CD4-positive, alpha-beta memory T cell (primary cell): ENCODE measurements at places on chromosomes 11 and 22. TPM values are rescaled to one million over a fixed set of nuclear protein-coding genes. Genes with fewer than 3 reads are reported as not detected.

- no peak overlapping the region for H3K27ac ChIP-seq
- H3K27me3 ChIP-seq, result no peaks in the 10 kb centered on the region
- DNase-seq, result no peak
Observed at GRCh38 chr22:33575771-33576170, 344.5 kb downstream of the LARGE1 start.

DNA sequence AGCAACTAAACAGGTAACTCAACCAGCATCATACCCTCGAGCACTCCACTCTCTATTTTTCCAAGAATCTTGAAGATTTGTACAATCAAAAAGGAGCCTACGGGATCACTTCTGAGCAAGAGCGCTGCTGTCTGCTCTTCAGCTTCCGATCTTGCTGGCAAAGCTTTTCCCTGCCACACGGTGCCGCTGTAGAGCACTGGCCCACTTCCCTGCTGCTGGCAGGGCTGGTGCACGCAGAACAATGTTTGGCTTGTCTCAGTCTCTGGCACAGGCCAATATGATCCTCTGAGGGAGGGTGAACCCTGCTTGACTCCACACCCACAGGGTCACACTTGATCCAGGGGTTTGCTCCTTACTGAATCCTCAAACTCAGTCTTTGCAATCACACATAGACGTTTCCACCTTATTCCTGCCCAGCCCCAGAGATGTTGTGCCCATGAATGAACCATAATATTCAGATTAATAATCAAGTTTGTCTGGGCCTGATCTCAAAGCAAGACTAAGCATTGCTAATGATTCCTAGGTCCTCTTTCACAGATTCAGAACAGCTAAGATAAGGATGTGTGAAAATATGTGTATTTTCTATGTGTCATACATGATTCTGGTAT lies 536.6 kb downstream of the SOX6 start:
- no peak overlapping the region for H3K4me3 ChIP-seq
- H3K36me3 ChIP-seq, result no peaks in the 10 kb centered on the region
- H3K4me1 ChIP-seq, result no peaks in the 10 kb centered on the region
- H3K27ac ChIP-seq, result no peak overlapping the region

GRCh38 chr11:34948696-34949095 lies 32.3 kb downstream of the PDHX start:
- no peak overlapping the region for H3K4me3 ChIP-seq
- no peaks in the 10 kb centered on the region for H3K4me1 ChIP-seq
- H3K36me3 ChIP-seq, result peaks cover 3% of the 10 kb centered on the region
- no peak overlapping the region for H3K27ac ChIP-seq

GRCh38 chr11:98895936-98896335 lies 124.8 kb upstream of the CNTN5 start:
- no peaks in the 10 kb centered on the region for H3K27me3 ChIP-seq
- no peaks in the 10 kb centered on the region for H3K4me1 ChIP-seq
- no peaks in the 10 kb centered on the region for H3K36me3 ChIP-seq
- no peak for DNase-seq
- H3K4me3 ChIP-seq, result no peak overlapping the region
- H3K27ac ChIP-seq, result no peak overlapping the region

GRCh38 chr11:133549826-133550225 lies 17.5 kb upstream of the OPCML start:
- H3K4me3 ChIP-seq, result no peak overlapping the region
- H3K36me3 ChIP-seq, result no peaks in the 10 kb centered on the region
- no peaks in the 10 kb centered on the region for H3K4me1 ChIP-seq
- H3K27me3 ChIP-seq, result no peaks in the 10 kb centered on the region
- no peak overlapping the region for H3K27ac ChIP-seq

GRCh38 chr11:120108154-120108784 lies 29.6 kb downstream of the TRIM29 start:
- no peak overlapping the region for H3K4me3 ChIP-seq
- peak; percentile 36 for DNase-seq
- no peaks in the 10 kb centered on the region for H3K36me3 ChIP-seq

DNA sequence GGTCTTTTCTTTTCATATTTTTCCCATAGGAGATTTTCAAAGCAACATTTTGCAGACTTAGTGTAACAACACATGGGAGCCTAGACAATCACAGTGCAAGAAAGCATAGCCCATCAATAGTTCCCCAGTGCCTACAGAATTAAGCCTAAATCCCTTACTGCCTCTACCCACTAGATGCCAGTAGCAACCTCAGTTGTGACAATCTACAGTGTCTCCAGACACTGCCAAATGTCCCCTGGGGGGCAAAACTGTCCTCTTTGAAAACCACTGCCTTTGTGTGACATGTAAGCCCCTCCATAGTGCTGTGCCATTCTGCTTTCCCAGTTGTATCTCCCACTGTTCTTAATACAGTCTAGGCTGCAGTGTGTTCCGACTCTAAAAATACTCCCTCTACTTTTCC lies 1329.0 kb downstream of the LRRC4C start:
- no peaks in the 10 kb centered on the region for H3K4me1 ChIP-seq
- no peak for DNase-seq
- H3K36me3 ChIP-seq, result no peaks in the 10 kb centered on the region
- no peak overlapping the region for H3K27ac ChIP-seq
- H3K4me3 ChIP-seq, result no peak overlapping the region

DNA sequence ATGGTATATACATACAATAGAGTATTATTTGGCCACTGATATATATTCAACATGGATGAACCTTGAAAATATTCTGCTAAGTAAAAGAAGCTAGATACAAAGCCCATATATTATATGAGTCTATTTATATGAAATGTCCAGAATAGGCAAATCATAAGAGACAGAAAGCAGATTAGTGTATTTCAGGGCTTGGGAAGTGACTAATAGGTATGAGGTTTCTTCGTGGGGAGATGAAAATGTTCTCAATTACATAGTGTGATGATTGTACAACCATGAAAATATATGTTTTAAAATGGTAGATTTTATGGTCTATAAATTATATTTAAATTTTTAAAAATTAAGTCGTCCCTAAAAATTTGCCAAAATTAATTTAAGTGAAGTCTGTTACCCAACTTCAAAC lies 92.2 kb downstream of the STK33 start:
- H3K27ac ChIP-seq, result no peak overlapping the region
- no peak for DNase-seq
- no peaks in the 10 kb centered on the region for H3K36me3 ChIP-seq
- no peak overlapping the region for H3K4me3 ChIP-seq
- H3K27me3 ChIP-seq, result no peaks in the 10 kb centered on the region

- H3K27me3 ChIP-seq, result no peaks in the 10 kb centered on the region
- H3K4me1 ChIP-seq, result peaks cover 7% of the 10 kb centered on the region
- no peak overlapping the region for H3K27ac ChIP-seq
- H3K36me3 ChIP-seq, result no peaks in the 10 kb centered on the region
Observed at GRCh38 chr11:118845369-118845768, 38.3 kb upstream of the CXCR5 start.

DNA sequence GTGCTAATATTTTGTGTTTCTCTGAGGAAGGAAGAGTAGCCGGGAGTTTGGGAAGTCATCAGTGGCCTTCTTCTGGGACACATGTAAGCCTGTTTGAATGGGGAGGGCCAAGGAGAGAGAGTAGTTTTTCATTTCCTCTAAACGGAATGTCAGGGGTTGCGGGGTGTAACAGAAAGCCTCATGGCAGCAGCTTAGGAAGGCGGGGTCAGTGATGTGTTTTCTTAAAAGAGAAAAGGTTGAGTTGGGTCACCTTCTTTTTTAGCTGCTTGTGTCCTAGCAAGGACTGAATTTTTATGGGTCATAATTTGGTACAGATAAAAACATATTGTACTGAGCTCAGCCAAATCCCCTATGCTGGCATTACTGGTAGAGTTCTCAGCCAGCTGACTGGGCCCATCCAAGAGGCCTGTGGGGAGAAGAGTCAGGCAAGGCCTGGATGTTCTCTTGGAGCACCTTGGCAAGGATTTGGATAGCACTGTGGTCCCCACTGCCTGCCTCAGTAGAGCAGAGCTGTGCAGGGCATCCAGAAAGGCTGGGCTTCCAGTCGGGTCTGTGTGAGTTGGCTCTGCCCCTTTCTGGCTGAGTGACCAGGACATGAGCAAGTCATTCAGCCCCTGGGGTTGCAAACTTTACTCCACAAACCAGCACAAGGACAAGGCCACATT lies 29.4 kb upstream of the NAV2 start:
- H3K4me3 ChIP-seq, result no peak overlapping the region
- no peaks in the 10 kb centered on the region for H3K27me3 ChIP-seq
- H3K4me1 ChIP-seq, result no peaks in the 10 kb centered on the region
- H3K27ac ChIP-seq, result no peak overlapping the region

DNA sequence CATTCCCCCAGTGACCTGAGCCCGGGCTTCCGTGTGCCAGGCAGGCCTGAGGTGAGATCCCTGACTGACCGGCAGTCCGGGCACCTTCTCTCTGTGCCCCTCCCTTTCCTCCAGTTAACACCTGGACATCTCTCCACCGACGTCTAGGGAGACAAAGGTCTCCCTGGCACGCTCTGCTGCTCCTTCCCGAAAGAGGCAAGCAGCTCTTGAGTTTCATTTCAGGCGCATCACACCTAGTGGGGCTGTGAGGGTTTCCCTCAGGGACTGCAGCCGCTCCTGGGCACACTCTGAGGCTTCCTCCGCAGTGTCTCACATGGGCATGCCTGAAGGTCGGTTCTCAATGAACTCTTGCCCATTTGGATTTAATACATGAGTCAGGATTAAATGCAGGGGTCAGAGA lies 322.7 kb downstream of the CTTN start:
- no peak overlapping the region for H3K27ac ChIP-seq
- no peak overlapping the region for H3K4me3 ChIP-seq
- no peaks in the 10 kb centered on the region for H3K36me3 ChIP-seq
- H3K4me1 ChIP-seq, result no peaks in the 10 kb centered on the region

DNA sequence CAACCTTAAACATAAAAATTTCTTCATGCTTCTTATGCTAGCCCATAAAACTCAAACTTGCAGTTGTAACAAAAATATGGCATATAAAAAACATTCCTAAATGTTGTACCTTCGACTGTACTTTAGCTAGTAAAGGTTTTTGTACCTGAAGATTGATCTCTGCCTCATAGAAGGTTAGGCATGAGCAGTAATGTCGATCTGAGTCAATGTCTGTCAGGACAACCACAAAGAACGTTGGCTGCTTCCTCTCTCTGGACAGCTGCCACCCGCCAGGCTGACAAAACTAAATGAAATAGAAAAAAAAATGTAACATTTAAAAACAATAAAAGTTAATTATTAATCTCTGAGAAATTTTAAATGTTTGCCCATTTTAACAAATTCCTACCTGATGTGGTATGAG lies 251.3 kb downstream of the SBF2 start:
- no peak overlapping the region for H3K27ac ChIP-seq
- no peaks in the 10 kb centered on the region for H3K27me3 ChIP-seq
- no peak overlapping the region for H3K4me3 ChIP-seq
- DNase-seq, result no peak

DNA sequence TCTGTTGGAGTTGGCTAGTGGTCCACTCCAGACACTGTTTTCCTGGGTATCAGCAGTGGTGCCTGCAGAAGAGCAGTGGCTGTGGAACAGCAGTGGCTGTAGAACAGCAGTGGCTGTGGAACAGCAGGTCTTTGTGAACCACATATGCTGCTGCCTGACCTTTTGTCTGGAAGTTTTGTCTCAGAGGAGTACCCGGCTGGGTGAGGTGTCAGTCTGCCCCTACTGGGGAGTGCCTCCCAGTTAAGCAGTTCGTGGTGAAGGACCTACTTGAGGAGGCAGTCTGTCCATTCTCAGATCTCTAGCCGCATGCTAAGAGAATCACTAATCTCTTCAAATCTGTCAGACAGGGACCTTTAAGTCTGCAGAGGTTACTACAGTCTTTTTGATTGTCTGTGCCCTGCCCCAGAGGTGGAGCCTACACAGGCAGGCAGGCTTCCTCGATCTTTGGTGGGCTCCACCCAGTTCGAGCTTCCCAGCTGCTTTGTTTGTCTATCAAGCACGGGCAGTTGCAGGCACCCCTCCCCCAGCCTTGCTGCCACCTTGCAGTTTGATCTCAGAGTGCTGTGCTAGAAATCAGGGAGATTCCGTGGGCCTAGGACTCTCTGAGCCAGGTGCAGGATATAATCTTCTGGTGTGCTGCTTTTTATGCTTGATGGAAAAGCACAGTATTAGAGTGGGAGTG lies 89.1 kb upstream of the TRIM48 start:
- no peak overlapping the region for H3K27ac ChIP-seq
- no peaks in the 10 kb centered on the region for H3K36me3 ChIP-seq
- no peak overlapping the region for H3K4me3 ChIP-seq
- no peaks in the 10 kb centered on the region for H3K27me3 ChIP-seq
- no peaks in the 10 kb centered on the region for H3K4me1 ChIP-seq
- DNase-seq, result no peak

DNA sequence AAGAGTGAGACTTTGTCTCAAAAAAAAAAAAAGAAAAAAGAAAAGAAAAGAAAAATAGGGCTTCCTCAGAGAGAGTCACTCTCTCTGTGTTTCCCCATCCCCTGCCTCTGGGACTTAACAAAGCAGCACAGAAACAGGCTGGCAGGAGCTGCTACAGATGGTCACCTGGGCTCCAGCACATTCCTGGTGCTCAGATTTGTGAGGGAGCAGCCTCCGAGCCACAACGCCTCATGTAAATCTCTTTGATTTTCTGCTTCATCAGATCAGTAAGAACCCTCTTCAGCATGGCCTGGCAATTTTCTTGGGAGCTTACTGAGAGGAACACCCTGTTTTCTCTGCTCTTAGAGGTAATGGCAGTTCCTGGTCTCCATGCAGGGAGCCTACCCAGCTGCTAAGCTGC lies 15.2 kb upstream of the LDHA start:
- no peak for DNase-seq
- no peaks in the 10 kb centered on the region for H3K27me3 ChIP-seq
- peaks cover 15% of the 10 kb centered on the region for H3K4me1 ChIP-seq
- H3K36me3 ChIP-seq, result no peaks in the 10 kb centered on the region
- H3K4me3 ChIP-seq, result no peak overlapping the region

DNA sequence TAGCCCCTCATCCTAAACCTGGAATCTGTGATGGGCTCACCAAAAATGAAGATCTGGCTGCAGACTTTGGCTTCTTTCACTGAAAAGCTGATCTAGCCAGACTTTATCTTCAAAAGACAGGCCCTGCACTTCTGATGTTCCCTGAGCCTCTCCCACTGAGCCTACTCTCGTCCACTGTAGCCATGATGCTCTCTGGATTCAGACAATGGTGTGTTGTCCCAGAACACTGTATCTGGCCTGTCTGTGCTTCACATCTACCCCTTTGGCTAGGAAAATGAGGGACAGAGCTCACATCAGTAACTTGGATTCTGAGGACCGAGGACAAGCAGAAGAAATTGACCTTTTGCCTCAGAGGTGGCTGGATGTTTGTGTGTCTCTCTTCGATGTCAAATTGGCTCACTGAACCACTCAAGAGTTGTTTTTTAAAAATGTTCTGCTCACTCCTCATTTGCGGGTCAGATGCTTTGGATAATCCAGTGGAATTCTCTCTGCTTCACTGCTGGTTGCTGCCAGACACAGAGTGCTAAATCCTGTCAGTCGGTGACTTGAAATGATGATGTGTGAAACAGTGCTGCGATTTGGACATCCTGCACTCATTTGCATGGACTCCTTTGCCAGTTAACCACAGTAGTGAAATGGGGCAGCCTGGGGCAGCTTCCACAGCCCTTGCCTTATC lies 67.5 kb downstream of the ARFGAP2 start:
- no peaks in the 10 kb centered on the region for H3K36me3 ChIP-seq
- DNase-seq, result no peak
- no peaks in the 10 kb centered on the region for H3K4me1 ChIP-seq
- H3K27ac ChIP-seq, result no peak overlapping the region
- H3K4me3 ChIP-seq, result no peak overlapping the region

The JHY gene
- 3.9 TPM for polyA plus RNA-seq

The DDTL gene
- polyA plus RNA-seq, result 0.32 TPM

The ART5 gene
- not detected for polyA plus RNA-seq

The ADM2 gene
- 0.07 TPM for polyA plus RNA-seq

The MRGPRX4 gene
- not detected for polyA plus RNA-seq

The DKK3 gene
- polyA plus RNA-seq, result 2.9 TPM

The MAPK1 gene
- 73.8 TPM for polyA plus RNA-seq

The IGLL1 gene
- not detected for polyA plus RNA-seq

The KRTAP5-10 gene
- not detected for polyA plus RNA-seq

The RAC2 gene
- polyA plus RNA-seq, result 724 TPM

The DERL3 gene
- 1.5 TPM for polyA plus RNA-seq

The SLC5A4 gene
- not detected for polyA plus RNA-seq
